ENCODE measurements at places on chromosomes 2 and 18.

- peak; percentile 82 for DNase-seq
Measured at GRCh38 chr18:48445540-48445939, 36.4 kb upstream of the ZBTB7C start.

DNA sequence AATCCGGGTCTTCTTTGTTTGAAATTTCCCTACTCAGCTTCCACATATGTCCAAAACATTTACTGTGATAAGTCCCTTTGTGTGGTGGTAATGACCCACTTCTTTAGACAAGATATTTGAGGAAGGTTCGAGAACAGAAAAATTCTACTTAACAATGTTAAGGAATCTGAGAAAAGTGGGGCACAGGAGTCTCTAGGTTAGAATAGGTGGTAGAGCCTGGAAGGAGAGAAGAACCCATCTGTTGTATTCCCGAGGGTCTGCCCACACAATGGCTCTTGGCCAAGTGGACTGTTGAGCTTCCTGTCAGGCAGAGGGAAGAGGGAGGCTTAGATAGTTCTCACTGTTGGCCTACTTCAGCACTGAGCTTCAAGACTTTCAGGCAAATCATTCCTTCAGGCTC lies 4.3 kb downstream of the IGFBP2 start:
- no peak for DNase-seq

GRCh38 chr2:169977530-169977929 lies 150.3 kb downstream of the UBR3 start:
- no peak for DNase-seq

- no peak for DNase-seq
Measured at GRCh38 chr2:82344670-82345069, 2040.1 kb upstream of the LRRTM1 start.

- no peak for DNase-seq
Measured at GRCh38 chr2:239610457-239611221, 209.8 kb upstream of the HDAC4 start.

DNA sequence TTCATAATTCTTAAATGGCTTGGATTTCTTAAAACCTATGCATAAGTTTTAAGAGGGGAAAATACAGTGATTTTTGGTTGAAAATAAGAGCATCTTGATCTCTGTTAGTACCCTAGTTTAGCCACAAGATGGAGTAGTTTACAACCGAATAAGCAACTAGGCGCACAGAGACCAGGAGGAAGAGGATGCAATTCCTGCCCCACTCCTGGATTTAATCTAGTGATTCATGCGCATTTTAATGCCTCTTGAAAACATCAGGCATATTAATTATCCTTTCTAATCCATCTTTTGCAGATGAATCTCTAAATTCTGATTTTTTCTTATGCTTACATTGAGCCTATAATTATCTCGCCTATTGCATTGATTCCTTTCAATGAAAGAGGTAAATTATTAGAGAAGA lies 76.7 kb downstream of the MRPS9 start:
- no peak for DNase-seq

DNA sequence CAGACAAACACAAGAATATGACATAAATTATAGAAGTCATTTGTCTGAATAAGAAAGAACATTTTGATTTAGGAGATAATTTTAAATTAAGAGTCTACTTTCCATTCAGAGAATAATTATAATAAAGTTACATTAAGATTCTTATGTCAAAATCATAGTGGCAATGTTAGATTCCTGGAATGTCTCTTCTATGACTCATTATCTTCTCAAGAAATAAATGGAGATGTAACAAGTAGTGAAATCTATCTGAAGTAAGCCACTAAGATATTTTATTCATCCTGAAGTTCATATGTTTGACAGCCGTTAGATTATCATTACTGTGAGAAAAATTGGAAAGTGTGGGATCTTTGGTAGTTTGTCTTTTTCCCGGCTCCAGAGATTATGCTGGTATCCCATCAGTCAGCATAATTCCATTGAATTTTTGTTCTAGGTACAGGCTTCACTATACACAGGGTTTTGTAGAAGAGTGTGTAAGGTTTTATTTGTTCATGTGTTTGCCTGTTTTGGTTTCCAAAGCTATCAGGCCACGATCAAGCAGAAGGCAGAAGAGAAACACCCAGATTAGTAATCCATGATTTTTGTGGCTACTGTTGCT lies 1246.6 kb upstream of the LRRTM1 start:
- no peak for DNase-seq

DNA sequence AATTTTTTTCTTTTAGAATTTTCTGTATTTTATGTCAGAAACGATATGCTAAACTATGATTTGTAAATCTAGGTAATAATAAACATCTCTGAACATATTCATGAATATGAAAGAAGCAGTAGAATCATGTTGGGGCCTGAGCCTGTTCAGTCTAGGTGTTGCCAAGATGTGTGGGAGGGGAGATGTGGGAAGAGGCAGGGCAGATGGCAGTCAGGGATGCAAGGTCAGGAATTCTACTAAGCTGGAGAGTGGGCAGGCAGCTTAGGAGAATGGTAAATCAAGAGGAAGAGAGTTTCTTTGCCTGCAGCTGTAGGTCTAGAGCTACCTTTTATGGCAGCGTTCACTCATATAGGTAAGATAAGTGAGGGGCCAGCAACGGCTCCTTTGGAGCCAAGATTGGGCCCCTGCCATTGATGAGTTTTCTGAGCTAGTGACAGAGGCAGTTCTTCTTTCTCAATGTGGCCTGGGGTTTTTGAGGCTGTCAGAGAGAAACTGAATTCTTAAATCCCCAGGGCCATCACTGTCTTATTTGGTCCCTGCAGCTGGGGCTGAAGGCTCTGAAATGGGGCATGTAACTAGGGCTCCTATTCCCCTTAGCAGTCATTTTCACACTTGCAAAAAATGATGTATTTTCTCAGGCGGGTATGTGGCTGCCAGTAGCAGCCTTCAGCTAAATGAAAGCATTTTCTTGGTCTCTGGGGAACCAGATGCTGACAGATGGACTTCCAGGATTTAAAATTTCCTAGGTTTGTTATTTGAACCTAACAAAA lies 232.8 kb downstream of the PIK3C3 start:
- DNase-seq = no peak

DNA sequence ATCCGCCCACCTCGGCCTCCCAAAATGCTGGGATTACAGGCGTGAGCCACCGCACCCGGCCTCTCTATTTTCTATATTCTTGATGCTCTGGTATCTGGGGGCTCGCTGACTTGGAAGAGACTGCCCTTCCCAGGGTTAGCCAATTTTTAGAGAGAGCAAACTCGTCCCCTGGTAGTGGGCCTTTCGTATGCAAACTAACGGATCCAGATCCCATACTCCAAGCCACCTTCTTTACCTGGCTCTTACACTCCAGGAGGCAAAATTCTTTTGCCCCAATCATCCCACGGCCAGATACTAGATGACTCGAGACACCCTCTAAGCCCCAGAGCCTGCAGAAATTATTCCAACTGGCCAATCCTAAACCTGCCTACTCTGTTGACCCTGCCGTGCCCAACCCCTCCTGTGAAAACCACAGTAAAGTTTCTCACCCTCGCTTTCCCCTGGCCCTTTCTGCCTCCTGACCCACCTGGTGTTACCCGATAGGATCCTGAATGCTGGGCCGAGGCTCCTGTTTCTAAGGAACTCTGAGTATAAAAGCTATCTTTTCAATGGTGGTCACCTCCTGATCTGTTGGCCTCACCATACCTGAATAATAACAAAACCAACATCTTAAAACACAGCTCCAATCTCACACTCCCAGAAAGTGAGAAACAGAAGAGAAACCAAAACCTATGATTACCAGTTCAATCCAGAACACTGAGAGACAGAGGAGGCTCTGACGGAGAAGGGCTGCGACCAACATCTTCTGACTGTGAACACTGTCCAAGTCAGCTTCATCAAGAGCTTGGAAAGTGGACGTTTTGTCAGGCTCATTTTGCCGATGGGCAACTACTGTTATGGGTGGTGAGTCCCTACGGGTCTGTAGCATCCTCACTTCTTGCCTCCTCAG lies 57.6 kb upstream of the ZNF532 start:
- no peak for DNase-seq

DNA sequence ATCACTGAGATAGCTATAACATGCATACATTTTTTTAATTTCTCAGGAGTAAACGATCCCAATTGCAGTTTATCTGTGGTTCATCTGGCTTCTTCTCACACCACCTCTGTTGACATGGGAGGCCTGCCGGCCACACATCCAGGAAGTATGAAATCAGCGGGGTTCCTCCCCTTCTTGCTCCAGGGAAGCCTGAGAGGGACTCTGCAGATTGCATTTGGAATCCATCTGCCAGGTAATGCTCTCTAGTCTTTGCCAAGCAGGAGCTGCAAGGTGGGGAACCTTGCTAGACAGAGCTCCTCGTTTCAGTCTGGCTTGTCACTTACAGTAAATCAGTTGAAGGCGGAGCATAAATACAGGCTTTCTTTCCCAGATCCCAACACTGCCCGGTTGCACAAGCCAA lies 49.9 kb downstream of the SOX11 start:
- no peak for DNase-seq

GRCh38 chr2:75491129-75491753 lies 69.5 kb downstream of the EVA1A start:
- no peak for DNase-seq

DNA sequence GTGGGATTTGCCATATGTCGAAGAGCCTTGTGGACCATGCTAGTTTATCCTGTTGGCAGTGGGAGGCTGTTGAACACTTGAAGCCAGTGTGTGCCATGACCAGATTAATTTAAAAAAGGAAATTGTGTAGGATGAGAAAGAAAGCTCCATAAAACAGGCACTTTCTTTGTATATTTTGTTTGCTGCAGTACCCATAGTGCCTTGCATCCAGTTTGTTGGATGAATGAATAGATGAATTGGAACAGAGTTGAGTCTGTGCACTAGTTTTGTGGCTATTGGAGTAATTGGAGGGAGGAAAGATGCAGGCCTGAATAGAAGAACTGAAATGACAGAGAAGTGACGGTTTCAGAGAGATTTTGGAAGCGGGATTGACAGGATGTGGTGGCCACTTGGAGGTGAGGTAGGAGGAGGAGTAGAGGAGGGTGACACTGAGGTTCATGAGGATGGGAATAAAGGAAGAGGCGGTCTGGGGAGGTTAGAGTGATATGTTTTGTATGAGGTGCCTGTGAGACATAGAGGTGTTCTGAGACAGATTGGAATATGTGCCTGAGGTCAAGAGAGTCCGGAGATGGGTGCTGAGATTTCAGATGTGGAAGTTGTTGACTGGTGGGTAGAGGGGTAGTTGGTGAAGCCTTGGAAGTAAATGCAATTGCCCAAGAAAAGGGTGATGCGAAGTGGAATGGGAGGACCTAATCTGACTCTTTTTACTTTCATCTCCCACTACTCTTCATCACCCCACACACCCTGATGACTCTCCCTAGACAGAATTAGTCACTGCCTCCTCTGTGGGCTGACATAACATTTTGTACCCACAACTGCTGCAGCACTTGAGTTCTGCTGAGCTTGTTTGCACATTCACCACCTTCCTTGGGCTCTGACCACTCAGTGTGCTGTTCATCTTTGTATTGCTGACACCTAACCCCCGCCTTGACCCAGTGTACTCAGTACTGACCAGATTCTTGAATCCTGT lies 5.1 kb downstream of the DGUOK start:
- DNase-seq = peak; percentile 65

DNA sequence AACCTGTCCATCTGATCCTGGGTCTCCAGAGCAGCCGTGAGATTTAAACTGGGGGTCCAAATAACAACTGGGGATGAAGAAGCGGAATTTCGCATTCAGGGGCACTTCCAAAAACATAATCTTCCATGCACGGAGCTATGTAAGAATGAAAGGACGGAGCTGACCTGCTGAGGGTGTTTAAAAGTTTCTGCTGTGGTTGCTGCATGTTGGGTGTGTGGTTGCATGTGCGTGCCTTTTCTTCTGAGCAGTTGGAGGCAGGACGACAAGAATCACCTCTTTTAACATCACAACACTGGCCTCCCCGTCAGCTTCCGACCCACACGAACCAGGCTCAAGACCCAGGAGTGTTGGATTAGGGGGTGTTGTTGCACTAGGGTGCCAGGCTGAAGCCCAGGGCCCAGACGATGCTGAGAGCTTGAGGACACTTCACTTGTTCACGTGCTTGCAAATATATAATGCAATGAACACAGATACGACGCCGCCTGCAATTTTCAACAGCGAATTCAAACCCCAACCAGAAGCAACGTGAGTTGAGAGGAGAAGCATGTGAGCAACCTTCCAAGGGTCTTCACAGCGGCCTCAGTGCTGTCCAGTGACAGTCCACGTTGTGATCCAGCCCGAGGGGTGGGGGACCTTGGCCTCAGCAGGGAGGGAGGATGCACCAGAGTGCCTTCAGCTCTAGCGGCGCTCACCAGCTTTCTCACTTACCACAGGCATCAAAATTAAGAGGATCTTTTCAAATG lies 76.0 kb upstream of the SALL3 start:
- no peak for DNase-seq

- no peak for DNase-seq
Measured at GRCh38 chr2:161223139-161223732, 63.0 kb downstream of the TANK start.

GRCh38 chr2:159194241-159194640 lies 92.3 kb downstream of the WDSUB1 start:
- no peak for DNase-seq

GRCh38 chr2:30545875-30546274 lies 98.8 kb downstream of the LCLAT1 start:
- DNase-seq = no peak

DNA sequence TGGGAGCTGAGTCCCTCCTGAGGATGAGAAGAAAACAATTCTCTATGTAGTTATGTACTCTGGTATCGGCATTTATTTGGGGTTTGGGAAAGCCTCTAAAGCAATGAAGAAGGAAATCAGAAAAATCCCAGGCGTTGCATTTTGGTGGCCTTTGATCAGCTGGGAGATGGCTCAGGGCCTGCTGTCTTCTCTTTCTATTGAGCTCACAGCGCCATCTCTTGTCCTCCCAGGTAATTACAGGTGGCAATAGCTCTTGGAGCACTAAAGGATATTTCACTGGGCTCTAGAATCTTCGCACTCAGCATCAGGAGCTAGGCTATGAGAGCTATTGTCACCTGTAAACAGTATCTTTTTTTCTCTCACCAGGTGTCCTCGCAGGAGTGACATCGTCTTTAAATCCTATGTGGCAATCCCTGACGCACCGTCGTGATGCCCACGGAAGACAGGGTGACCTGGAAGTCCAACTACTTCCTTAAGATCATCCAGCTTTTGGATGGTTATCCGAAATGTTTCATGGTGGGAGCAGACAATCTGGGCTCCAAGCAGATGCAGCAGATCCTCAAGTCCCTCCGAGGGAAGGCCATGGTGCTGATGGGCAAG lies 76.1 kb upstream of the PMAIP1 start:
- DNase-seq = peak; percentile 68

DNA sequence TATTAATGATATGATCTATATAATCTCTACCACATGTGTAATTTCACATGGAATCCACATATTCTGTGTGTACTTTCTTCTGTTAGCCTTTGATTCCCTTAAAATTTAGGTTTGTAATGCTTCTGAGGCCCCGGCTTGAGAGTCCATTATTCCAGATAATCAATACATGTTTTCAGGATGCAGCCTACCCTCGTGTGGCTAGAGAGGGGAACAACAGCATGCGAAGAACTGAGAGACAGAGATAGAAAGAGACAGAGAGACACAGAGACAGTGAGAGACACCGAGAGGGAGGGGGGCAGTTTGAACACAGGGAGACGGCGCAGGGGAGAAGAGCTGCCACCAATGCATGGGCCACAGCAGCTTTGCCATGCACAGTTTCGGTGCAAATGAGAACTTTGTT lies 185.4 kb downstream of the SNTG2 start:
- no peak for DNase-seq

GRCh38 chr18:46433121-46433826 lies 223.7 kb downstream of the LOXHD1 start:
- DNase-seq = no peak

- DNase-seq = no peak
Measured at GRCh38 chr2:123693836-123694235, 331.3 kb upstream of the CNTNAP5 start.
